A549 (cell line): ENCODE measurements at places on chromosomes 4 and X. TPM values are rescaled to one million over a fixed set of nuclear protein-coding genes. Genes with fewer than 3 reads are reported as not detected.

The SOD3 gene
- polyA plus RNA-seq = not detected in 3 replicates

The SPANXD gene
- polyA plus RNA-seq = 0.24 to 0.37 TPM in 2 of 3 replicates, not detected in the other

DNA sequence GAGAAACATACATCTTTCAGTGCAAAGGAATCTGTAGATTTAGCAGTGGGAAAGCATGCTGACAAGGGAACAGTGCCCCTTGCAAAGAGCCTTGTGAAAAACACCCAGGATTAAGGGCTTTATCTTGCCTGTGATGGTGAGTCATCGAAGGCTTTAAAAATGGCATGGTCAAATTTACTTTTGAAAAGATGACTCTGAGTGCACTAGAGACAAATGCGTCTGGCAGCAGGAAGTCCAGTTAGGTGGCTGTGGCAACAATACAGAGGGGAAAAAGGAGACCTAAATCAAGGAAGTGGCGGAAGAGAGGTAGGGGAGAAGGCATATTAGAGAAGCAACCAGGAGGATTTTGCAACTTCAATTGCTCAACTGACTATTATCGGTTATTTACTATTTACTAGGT is 472.6 kb upstream of the CPEB2 start:
- DNase-seq = peak; percentile 18

DNA sequence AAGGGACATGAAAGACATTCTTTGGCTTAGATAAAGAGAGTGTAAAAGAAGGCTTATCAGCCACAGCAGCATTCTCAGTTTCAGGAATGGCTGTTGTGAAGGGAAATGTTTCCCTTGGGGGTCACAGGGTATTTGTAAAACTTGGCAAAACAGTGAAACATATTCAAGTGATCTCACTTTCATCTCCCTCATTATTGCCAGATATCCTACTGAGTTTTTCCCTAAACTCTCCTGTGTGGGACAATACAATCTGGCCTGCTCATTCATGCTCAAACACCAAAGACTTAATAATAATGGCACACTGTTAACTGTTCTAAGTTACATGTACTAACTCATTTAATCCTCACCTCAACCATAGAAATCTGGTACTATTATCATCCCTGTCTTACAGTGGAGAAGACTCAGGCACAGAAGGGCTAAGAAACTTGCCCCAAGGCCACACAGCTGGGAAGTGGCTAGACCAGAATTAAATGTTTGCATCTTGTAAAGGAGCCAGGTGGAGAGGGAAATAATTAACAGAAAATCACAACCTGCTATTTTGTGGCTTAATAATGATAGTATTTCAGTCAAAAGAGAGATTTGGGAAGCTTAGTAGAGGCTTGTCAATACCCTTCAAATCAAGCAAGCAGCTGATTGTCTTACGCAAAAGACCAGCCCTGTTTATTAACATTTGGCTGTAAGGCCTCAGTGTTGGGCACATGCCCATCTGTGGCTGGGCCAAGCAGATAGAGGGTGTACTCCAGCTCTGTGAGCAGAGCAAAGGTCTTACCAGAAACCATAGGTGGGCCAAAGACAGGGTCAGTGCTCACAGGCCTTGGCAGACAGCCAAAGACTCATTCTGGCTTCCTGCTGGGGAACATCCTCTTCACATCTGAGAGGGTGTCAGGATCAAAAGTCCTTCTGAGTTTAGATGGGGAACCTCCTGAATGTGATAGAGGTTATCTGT is 17.3 kb downstream of the SMPX start:
- no peak for DNase-seq

The BEND2 gene
- not detected in 3 replicates for polyA plus RNA-seq

DNA sequence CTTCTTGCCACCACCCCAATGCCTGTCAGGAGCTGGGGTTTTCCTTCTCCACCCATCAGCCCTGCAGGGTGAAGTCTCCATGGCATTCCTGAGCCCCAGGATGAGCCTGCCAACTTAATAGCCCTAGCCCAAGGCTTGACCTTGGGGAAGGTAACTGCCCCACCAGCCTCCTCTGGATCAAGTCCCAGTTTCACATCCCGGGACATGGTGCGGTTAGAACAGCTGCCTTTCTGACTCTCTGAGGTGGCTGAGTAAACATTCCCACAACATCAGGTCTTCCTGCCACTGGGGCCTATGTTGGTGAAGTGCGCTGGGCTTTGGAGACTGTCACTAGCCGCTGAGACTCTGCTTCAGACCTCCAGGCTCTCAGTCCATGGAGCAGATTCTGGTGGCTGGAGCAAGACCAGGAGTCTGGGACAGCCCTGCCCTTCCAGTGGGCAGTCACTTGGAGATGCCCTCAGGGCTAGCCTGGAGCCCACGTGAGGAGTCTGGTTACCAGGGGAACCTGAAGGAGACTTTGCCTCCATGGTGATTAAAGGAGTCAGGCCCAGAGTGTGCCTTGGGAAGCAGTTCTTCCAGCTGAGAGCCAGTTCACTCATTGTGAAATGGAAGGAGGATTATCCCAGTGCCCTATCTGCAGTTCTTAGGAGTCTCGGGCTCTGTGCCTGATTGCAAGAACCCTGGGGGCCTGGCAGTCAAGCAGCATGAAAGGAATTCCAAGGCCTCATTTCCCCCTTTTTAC is 56.8 kb downstream of the SMIM20 start:
- no peak for DNase-seq

The FAT1 gene
- 62.2 to 68.5 TPM (median 62.8 TPM) in 3 replicates for polyA plus RNA-seq

DNA sequence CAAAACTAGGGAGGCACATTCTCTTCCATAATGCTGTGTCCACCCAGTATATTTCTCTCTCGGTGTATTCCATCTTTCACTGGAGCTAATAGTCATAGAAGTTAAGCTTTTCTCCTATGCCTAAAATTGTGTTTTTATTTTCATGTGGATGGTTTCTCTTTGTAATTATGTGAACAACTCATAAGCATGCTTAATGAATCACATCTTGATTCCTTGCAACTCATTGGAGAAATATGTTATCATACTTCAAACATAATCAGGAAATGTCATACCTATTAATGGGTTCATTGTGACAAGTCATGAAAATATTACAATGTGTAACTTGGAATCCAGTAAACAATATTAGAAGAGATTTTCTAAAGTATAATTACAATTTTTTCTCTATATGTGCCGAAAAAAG is 186.3 kb downstream of the SLC7A11 start:
- no peak for DNase-seq

The GPC3 gene
- polyA plus RNA-seq = not detected in 3 replicates

The ZNF518B gene
- polyA plus RNA-seq = 5.1 to 5.2 TPM (median 5.1 TPM) in 3 replicates

DNA sequence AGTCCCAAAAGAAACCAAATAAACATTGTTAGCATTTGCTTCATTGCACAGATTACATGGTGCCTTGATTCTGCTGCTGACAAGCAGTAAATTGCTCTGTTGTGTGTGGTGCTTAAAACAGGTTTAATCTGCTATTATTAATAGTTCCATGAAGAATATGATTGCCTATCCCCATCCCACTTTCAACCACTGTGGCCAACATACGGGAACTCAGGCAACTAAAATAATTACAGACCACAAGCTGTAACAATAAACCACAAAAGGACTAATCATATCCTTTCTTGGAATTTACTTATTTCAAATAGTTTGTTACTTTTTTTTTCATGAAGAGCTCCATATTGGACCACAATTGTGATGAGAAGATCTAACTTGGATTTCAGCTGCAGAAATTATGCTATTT is 131.5 kb downstream of the PACRGL start:
- DNase-seq = no peak

The GABRE gene
- polyA plus RNA-seq = 60.7 to 80.3 TPM (median 64.0 TPM) in 3 replicates

DNA sequence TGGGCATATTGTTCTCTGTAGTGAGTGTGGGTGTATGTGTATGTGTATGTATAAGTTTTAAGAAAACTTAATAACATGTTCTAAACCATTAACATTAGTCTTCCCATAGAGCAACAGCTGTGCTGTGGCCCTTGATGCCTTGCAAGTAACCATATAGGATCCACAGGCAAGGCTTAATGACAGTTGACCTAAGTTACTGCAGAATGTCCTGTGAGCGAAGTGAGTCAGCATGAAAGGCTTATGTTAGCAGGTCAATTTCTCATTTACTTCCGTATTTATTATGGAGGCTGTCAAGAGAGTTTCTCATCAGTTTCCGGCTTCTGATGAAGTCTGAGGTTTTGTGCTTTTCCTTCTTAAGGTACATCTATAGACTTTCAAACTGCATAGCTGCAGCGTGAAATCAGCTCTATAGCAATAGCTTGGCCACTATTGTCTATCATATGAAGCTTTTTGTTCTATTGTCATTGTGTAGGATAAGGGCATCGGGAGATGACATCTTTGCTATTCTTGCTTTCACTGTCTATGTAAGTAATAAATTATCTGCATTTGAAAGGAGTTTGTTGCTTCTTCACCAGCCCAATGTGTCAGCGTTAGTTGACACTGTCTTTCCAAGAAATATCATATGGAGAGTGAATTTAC is 1153.4 kb upstream of the AGA start:
- no peak for DNase-seq
